ENCODE measurements at places on chromosomes 11 and 22.
A peak's percentile ranks its signal among the peaks of the same experiment; 100 is the strongest.

DNA sequence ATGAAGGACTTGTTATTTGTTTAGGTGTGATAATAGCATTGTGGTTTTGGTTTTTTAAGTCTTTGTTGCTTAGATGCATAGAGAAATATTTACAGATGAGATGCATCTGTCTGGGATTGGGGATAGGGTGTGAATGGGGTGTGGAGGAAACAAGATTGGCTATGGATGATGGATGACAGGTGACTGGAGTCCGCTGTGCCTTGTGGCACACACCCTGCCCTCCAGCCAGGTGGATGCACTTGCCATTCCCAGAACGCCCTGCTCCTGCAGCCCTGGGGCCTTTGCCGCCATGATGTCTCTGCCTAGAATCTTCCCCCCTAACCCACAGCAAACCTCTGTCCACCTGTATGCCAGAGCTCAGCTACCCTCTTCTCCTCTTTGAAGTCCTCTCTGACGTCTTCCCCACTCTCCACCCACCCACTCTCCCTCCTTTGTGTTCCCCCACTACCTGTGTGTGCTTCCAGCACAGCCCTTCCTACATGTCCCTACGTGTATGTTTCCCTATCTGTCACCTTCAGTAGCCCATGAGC lies 54.7 kb downstream of the WNT11 start:
- no peak for DNase-seq

DNA sequence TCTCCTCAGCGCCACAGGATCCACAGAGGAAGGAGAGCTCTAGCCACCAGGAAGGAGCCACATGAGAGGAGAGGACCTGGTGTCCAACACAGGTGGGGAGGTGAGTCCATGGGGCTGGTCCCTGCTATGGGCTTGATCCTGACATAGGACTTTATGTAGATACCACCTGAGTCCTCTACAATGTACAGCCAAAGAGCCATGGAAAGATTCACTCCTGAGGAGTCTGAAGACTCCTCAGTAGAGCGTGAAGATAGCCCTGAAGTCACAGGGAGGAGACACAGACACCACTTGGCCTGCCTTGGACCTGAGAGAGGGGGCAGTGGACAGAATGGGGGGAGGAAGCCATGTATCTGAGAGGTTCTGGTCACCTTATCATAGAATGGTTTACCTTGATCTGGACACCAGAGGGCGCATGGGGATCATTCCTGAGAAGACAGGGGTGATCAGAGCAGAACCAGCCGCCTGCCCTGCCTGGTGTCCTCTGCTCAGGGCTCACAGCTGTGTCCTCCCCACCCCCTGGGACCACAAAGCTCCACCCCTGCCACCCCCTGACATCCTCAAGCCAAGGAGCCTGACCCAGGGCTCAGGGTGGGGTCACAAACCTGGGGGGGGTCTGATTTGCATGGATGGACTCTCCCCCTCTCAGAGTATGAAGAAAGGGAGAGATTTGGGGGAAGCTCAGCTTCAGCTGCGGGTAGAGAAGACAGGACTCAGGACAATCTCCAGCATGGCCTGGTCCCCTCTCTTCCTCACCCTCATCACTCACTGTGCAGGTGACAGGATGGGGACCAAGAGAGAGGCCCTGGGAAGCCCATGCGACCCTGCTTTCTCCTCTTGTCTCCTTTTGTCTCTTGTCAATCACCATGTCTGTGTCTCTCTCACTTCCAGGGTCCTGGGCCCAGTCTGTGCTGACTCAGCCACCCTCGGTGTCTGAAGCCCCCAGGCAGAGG lies 77.0 kb downstream of the ZNF280B start:
- peak; percentile 71 for DNase-seq

DNA sequence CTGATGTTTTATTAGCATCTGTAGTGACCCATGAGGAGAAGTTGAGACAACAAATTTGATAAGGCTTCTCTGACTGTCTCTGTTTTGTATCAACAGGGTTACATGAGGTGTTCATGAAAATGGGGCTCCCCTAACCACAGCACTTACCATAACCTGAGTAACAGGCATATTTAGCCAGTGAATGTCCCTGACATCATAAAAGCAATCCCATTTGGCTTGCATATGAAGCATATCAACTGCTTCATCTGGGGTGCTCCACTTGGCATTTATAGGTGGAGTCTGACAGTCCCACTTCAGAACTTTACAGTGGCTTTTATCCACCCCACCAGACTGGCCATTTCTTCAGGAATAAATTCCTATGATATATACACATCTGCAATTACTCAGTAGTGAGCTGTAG lies 257.6 kb downstream of the LUZP2 start:
- no peak for DNase-seq

DNA sequence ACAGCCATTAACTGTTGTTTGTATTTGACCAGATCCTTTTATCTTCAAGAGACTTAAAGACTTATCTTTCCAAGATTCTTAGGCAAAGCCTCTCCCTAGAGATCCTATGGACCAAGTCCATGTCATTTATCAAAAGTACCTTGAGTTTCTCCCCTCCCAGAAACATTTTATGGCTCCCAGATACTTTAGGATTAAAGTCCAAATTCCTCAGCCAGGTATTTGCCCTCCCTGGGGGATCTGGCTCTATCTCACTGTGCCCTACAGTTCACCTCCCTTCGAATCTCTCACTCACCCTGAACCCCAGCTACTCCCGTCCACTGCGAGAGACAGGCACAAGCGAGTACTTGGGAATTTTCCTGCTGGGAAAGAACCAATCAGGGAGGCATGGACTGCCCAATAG lies 11.9 kb downstream of the MS4A8 start:
- DNase-seq: no peak

- DNase-seq: peak; percentile 59
Measured at GRCh38 chr22:40036591-40037225, 42.0 kb downstream of the FAM83F start.
